Omental fat pad (tissue), 4 donors: ENCODE measurements at places on chromosomes 2 and 18.

- DNase-seq, result no peak
These were observed 25.3 kb upstream of the TACR1 start for GRCh38 chr2:75224636-75225094.

DNA sequence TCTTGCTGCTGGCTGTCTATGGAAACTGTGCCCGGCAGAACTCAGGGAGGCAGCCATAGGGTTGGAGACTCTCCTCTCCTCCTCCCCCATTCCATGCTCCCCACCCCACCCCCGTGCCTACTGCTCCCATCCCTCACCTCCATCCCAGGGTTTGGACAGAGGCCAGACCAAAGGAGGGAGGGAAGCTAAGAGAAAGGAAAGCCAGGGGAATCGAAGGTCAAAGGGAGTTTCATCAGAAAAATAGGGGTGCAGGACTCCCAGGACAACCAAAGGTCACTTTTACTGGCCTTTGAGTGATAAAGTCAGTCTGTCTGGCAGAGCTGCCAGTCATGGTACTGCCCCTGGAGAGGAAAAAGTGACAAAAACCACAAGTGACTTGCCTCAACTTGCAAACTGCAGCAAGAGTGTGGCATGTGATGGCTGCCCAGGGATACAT, 187.3 kb upstream of the CTAGE1 start:
- no peak for DNase-seq

- no peak for DNase-seq
These were observed 231.7 kb downstream of the FSIP2 start for GRCh38 chr2:185970148-185970852.

- DNase-seq, result no peak
These were observed 123.7 kb upstream of the CTDP1 start for GRCh38 chr18:79555885-79556284.

DNA sequence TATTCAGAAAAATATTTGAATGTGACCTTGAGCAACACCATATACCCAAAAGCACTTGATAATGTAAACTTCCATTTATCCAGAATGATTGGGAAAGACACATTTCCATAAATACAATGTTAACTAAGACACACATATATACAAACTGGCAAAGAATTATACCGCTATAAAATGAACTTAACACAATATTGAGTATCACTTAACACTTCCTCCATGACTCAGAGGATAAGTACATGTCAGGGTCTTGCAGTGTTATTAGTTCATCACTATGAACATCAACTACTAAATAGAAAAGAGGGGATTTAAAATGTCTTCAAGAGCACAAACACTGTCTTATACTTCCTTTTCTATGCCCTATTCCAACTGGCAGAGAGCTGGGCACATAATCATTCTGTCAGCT, 18.6 kb downstream of the WDSUB1 start:
- DNase-seq, result no peak

- no peak for DNase-seq
These were observed 411.8 kb downstream of the SOX11 start for GRCh38 chr2:6103949-6104348.
